ENCODE measurements at places on chromosomes 3 and 15.

DNA sequence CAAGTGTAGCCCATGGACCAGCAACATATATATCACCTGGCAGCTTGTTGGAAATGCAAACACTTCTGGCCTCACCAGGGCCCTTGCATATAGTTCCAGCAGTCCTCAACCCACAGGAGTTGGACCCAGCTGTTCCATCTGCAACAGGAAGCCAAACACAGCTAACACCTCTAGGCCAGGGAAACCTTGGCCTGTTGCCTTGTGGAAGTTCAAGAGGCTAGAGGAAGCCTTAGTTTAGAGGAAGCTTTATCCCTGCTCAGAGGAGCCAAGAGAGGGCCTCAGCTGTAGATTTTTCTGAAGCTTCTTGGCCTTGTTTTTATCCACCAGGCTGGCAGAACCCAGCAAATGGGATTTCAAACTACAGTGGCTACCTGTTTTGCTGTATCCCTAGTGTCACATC is 11.4 kb downstream of the FHIT start:
- DNase-seq: no peak

GRCh38 chr3:180630371-180630770 is 28.4 kb downstream of the TTC14 start:
- no peak for DNase-seq

DNA sequence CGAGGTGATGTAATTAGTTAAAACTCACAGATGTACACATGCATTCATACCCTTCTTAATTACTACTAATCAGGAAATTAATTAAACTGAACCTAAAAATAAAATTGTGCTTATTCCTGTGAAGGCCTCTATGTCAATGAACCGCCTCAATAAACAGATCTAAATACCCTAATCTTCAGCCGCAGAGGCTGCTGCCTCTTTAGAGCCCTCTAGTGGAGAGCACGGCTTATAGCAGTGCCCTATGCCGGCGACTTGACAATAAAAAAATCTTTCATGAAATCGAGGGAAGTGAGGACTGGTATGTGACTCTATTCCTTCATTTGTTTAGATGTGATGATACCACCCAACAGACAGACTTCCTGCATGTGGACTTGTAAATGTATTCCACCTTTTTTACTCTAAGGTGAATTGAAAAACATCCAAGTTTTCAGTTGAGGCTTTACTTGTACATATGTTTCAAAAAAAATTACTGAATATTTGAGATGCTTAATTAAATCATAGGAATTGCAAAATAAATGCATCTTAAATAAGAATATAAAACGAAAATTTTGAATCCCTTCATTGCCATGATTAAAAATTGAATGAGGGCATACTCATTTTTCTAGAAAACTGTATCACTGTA is 8.3 kb upstream of the EPHA3 start:
- DNase-seq: no peak

DNA sequence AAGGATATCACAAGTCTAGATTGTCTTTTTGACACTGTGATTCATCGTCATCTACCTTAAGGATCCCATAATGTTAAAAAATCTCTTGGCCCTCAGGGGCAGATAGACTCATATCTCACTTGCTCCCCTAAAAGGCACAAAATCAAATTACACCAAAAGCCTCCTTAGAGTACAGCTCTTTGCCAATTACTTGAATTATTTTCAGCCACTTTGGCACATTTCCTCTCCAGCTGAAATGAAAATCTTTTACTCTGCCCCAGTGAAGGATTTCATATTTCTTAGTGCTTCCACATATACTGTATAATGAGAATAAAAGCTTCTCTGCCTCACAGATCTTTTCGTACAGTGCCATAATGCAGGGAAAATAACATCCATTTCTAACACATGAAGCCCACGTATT is 190.7 kb upstream of the GBE1 start:
- DNase-seq: no peak

GRCh38 chr3:101038880-101039279 is 45.7 kb upstream of the ABI3BP start:
- no peak for DNase-seq

GRCh38 chr3:20054549-20054987 is 14.3 kb downstream of the KAT2B start:
- DNase-seq: peak; percentile 26

All from activated CD4-positive, CD25-positive, alpha-beta regulatory T cell (primary cell).